Activated T-cell treated with anti-CD3 and anti-CD28 coated beads for 48 hours (primary cell): ENCODE measurements at places on chromosomes 2 and 18.

GRCh38 chr2:47007223-47007825, 91.7 kb upstream of the MCFD2 start:
- no peak for DNase-seq

- DNase-seq: no peak
These were observed 1603.3 kb upstream of the ZEB2 start for GRCh38 chr2:146123256-146123655.

DNA sequence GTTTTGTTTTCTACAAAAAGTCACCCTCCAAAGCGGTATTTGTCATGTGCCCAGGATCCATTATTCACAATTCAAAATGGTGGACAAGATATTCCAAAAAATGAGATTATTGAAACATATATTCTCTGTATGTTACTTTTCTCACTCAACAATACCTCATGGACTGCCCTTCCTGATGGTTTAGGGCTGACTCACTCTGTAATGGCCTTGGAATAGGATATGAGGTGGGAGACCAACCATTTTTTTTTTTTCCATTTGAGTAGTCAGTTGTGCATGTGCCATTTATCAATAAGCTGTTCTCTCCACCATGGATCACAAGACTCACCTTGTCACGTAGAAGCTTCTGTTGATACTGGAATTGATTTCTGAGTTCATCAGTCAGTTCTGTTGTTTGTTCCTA, 64.5 kb downstream of the LYPD6 start:
- DNase-seq: no peak

GRCh38 chr2:134773759-134774742, 55.3 kb upstream of the TMEM163 start:
- DNase-seq: no peak

GRCh38 chr2:151851761-151852160, 23.5 kb upstream of the ARL5A start:
- DNase-seq: no peak

DNA sequence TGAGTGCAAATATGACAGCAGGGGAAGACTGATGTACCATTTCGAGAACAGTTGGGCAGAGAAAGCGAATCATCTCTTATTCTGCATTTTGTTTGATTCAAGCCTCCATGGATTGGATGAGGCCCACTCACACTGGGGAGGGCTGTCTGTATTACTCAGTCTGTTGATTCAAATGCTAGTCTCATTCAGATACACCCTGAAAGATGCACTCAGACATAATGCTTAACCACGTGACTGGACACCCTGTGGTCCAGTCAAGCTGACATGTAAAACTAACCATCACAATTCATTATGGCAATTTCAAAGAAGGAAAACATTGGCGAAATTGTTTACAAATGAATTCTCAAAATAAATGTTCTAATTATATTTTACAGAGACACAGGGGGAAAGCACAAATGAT, 1210.2 kb downstream of the DPP10 start:
- DNase-seq: no peak

DNA sequence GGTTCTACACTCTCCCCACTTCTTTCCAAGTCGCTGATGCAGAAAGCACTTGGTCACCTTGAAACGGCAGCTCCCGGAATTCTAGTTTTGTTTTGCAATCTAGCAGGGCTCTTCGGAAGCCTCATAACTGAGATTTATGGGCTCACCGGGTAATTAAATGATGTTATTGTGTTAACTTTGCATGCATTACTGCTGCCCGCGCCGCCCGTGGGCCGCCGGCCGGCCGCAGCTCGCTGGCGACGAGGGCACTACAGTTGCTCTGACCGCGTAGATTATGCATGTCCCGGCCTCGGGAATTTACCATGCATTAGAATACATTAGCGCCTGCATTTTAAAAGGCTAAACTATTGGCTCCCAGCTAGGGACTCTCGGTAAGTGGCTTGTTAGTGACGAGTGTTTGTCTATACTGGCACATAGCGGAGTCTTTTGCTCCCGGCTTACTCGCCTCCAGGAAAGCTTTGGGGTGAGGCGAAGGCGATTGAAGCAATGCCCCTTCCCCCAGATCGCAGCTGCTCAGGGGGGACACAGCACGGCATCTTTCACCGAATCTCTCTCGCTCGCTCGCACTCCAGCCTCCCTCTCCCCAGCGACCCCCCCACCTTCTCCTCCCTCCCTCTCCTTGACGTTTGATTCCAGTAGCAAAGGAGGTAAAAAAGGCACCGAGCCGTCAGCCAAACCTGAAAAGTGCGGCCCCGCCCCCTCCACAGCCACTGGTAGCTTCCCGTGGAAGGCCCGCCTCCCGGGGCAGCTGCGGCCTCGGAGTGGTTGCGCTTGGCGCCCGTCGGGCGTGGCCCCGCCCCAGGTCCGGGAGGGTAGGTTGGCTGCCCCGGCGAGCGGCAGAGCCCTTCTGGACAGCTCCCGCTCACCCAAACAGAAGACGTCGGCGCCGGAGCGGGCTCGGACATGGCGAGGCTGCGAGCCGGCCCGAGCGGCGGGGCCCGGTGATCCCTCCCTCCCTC, at the start of gene ONECUT2:
ONECUT2 (plus strand) TSS at position 839 of the 959 bp plus-strand sequence. CDS start 343 bp downstream, outside the sequence.
- DNase-seq: peak; percentile 72

GRCh38 chr2:18245375-18245774, 315.1 kb downstream of the RDH14 start:
- DNase-seq: no peak

- no peak for DNase-seq
These were observed 45.3 kb downstream of the DGKD start for GRCh38 chr2:233399306-233400225.

GRCh38 chr2:227862227-227862740, 9.1 kb upstream of the DAW1 start:
- DNase-seq: no peak

GRCh38 chr2:191578031-191578430, 99.9 kb upstream of the NABP1 start:
- DNase-seq: no peak

GRCh38 chr18:76546436-76546835, 51.4 kb upstream of the ZNF516 start:
- DNase-seq: no peak

- DNase-seq: no peak
These were observed 178.6 kb upstream of the VWC2L start for GRCh38 chr2:214232271-214232670.

DNA sequence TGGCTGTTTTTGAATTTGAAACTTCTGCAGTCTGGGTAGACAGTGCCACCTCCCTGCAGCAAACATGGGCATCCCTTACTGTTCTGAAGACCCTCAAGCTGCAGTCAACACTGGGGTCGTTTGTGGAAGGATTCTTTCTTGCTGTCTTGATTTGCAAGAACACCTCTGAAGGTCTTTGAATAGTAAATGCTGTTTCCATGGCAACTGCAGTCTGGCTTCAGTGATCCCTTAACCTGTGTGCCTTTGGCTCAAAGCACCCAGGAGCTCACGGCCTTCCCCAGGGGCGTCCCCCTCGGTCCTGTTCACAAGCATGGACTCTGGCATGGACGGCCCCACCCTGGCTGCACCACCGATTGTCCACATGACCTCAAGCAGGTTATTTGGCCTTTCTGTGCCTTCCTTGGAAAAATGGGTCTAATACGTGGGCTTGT, 38.3 kb downstream of the LRRFIP1 start:
- DNase-seq: no peak

DNA sequence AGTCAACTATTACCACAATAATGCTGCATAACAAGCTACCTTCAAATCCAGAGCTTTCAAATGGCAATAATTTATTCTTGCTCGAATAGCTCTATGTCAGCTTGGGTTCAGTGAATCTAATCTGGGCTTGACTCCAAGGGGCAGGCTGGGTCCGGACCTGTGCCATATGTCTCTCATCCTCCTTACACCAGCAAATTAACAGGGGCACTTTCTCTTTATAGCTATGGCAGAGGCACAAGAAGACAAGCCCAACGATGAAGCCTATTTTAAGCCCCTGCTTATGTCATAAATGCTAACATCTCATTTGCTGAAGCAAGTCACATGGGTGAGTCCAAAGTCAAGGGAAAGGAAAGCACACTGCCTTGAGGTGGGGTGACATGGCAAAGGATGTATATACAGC, 13.3 kb upstream of the ZNF521 start:
- no peak for DNase-seq

DNA sequence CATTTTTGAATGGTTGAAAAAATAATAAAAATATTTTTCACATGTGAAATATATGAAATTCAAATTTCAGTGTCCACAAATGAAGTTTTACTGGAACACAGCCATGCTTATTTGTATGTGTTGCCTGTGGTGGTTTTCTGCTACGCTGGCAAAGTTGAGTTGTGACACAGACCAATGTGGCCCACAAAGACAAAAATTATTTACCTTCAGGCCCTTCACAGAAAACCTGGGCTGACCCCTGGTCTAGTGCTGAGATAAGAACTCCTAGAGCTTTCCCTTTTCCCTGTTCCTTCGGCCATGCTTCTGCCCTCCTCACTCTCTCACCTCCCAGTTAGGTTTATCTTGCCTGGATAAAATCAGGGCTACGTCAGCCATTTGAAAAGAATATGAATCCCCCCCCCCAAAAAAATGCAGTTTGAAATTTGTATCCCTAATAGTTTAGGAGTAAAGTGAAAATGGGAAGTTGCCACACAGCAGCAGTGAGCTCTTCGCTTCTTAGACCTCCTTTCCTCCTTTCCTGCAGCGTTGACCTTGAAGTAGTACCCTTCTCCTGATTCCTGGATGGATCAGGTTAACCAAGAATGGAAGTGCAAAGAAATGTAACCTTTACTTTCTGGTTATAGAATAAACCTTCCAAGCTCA, 91.0 kb downstream of the LIMS1 start:
- no peak for DNase-seq

DNA sequence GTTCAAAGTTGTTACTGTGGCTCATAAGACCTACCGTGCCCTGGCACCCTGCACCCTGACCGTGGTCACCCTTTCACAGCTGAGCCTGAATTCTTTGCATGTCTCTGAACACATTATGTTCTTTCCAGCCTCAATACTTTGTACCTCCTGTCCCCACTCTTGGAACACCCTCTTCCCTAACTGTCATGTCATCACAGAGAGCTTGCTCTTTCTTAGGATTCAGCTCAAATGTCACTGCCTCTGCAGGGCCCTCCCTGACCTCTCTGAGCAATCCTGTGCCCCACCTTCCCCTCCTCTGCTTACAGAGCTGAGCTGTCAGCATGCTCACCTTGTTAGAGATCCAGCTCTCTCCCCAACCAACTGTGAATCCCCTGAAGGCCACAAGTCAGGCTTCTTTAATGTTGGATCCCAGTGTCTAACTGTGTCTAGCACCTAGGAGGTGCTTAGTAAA, 15.0 kb downstream of the PRKAG3 start:
- no peak for DNase-seq

DNA sequence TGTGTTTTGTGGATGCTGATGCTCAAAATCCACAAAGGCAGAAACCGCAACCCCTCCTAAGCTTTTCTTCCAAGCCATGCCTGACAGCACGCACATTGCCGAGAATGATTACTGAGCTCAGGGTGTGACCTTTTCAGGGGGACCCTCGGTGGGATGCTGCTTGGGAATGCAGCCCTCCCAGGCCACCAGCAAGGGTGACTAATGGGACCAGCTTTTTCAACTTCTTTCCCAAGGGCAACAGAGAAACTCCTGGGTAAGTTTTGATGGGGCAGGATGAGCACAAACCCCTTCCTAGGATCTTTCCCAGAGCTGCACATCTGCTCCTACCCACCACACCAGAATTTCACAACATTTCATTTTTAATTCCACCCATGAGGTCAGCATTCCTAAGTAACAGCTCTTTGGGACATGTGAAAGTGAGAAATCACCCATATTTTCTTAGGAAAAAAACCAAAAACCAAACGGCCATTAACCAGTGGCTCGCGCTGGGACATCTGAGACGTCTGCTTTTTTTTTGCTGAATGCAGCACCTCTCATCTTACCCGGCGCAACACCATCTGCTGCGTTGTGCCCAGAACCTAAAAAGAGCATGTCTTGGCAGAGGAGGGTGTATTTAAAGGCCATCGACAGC, 119.0 kb downstream of the ARL4C start:
- no peak for DNase-seq

DNA sequence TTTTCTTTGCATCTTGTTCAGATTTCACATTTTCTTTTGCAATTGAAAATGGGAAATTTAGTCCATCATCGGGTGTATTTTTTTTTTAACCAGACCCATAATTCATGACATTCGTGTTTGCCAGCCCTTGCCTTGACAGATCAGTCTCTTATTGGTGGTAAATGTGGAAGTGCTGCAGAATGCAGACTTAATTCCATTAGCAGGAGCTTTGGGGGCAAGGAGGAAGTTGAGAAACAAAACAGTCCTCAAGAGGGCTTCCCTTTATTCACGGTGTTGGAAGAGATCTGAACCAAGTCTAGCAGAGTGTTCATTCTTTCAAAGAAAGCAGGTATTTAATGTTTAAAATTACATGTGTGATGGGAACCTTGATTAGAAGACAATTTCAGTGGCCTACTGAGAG, 16.6 kb upstream of the RPE start:
- DNase-seq: no peak

- DNase-seq: no peak
These were observed 248.9 kb downstream of the TDRD15 start for GRCh38 chr2:21372654-21373053.

DNA sequence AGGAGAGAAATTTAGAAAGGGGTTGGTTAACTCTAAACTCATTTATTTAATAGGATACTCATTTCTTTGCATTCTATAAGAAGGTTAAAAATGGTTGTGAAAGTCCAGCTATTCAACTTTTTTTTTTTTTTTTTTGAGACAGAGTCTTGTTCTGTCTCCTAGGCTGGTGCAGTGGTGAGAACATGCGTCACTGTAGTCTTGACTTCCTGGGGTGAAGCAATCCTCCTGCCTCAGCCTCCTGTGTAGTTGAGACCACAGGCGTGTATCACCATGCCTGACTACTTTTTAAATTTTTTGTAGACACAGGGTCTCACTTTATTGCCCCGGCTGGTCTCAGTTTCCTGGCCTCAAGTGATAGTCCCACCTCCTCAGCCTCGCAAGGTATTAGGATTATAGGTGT, 11.9 kb downstream of the ELP2 start:
- DNase-seq: no peak

GRCh38 chr2:11480859-11481258, 14.9 kb upstream of the E2F6 start:
- DNase-seq: no peak

- no peak for DNase-seq
These were observed 287.3 kb downstream of the AGPS start for GRCh38 chr2:177679611-177680605.

- DNase-seq: no peak
These were observed 275.7 kb upstream of the KYNU start for GRCh38 chr2:142601794-142602193.

DNA sequence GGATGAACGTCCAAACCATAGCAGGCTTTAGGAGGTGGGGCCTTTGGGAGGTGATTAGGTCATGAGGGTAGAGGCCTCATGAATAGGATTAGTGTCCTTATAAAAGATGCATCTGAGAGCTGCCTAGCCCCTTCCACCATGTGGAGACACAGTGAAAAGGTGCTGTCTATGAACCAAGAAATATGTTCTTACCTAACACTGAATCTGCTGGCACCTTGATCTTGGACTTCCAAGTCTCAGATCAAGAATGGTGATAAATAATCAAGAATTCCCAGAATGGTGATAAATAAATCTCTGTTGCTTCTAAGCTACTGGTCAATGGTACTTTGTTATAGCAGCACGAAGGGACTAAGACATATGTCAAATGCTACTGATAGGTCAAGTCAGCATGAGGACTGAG, 15.1 kb upstream of the DYTN start:
- DNase-seq: no peak
